ENCODE measurements at places on chromosomes 16 and 17. TPM values are rescaled to one million over a fixed set of nuclear protein-coding genes. Genes with fewer than 3 reads are reported as not detected.

Gene BMERB1
- 25.5 TPM for total RNA-seq

Gene SLC47A2
- total RNA-seq = not detected

Gene TBC1D3I
- 1.0 TPM for total RNA-seq

Gene BRICD5
- 0.10 TPM for total RNA-seq

Gene ZNF594
- 10.2 TPM for total RNA-seq

Gene KRT16
- total RNA-seq = 0.34 TPM

Gene COG7
- total RNA-seq = 30.5 TPM

DNA sequence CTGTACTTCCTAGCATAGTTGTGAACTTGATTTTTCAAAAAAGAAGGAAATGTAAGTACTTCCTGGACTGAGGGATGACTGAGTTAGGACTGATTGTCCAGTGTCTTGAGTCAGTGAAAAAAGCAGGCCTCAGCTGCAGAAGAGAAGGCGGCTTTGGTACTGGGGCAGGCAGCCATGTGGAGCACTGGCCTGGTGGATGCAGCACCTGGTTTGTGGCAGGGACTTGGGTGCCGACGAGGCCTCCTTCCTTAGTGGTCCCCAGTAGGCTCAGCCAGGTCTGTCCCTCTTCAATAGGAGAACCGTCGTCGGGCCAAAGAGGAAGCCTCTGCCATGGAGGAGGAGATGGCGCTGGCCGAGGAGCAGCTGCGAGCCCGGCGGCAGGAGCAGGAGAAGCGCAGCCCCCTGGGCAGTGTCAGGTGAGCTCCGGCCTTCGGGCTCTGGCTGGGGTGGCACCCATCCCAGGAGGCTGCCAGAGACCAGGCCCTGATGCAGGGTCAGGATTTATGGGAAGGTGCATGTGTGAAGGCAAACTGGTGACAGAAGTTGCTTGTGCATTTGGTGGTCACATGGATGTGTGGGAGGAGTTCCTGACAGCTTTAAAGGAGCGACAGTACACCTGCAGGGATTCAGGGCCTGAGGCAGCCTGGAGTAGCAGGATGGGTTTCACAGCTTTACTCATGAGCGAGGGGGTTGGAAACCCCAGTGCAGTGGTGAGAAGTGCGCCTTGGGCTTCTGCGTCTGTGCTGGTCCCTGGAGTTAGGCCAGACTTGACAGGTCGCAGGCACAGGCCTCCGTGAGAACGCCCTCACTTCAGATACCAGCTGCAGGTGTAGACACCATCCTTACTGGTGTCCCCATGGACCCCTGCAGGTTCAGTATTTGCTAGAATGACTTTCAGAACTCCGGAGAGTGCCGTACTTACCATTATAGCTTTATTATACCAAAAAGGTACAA is 17.3 kb downstream of the DHX38 start:
- no peak for DNase-seq

GRCh38 chr16:77613095-77613494 is 109.2 kb upstream of the NUDT7 start:
- peak; percentile 50 for DNase-seq

- DNase-seq = no peak
Observed at GRCh38 chr17:2418572-2418971, 17.7 kb upstream of the MNT start.

- peak; percentile 70 for DNase-seq
Observed at GRCh38 chr17:43784628-43785101, 4.4 kb downstream of the CFAP97D1 start.

DNA sequence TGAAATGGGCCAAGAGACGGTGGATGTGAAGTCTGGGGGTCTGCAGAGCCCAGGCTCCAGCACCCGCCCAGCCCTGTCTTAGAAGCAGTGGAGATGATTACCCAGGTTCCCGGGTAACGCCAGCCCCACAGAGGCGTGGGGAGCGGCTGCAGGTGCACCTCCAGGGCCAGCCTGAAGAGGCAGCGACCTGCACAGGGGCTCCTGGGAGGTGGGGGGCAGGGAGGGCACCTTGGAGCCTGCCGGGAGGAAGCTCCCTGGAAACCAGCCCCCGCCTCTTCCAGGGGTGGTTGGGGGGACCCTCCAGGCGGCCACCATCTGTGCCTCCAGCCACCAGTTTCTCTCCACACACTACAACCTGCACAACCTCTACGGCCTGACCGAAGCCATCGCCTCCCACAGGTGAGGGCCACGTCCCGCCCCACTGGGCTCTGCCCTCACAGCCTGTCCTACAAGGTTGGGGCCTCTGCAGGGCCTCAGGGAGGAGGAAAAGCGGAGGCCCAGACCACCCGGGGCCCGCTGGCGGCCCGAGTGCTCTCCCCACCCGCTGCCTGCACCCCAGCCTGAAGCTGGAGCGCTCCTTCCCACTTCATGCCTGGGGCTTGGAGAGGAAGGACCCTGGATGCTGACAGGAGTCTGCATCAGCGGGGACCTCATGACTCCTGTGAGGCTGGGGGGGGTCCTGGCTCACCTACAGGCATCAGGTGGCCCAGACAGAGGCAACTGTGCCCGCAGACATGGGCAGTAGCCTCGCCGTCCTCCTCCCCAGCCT is 10.5 kb downstream of the GAA start:
- DNase-seq = no peak

DNA sequence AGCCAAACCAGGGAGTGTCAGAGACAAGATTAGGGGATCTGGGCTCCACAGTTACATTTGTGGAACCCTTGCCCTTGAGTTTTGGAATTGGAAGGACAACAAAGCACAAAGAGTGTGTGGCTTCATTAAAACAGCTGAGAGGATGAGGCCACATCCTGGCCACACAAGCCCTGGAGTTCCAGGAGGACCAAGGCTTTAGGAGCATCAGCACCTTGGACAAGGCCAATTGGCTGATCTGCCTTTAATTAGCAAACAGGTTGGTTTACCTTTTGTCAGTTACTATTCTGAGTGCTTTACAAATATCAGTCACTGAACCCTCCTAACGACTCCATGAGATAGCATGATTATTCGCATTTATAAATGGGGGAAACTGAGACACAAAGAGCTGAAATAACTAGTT is 54.7 kb downstream of the SLC6A2 start:
- DNase-seq = no peak

DNA sequence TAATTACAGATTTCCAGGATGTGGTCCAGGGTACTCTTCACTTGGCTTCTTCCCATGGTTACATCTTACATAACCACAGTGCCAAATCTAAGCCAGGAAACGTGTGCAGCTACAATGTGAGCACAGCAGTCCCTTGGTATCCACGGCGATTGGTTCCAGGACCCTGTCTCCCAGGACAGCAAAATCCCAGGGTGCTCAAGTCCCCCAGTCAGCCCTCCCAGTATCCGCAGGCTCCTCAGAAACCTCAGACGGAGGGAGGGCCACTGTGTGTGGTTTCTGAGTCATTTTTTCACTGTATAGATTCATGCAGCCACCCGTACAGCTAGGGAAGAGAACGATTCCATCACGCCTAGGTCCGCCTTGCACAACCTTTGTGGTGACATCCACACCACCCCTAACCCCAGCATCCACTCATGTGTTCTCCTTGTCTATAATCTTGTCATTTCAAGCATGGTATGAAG is 11.1 kb upstream of the ATP2C2 start:
- DNase-seq = peak; percentile 88

- DNase-seq = no peak
Observed at GRCh38 chr17:40772101-40772500, at the start of gene KRT26. KRT26 (minus strand) TSS chr17:40772201; CDS start chr17:40772113, 88 bp downstream.

- peak; percentile 81 for DNase-seq
Observed at GRCh38 chr16:10729104-10730048, 14.3 kb upstream of the NUBP1 start.

GRCh38 chr16:19933740-19934139 is 49.1 kb upstream of the GPRC5B start:
- DNase-seq = no peak

DNA sequence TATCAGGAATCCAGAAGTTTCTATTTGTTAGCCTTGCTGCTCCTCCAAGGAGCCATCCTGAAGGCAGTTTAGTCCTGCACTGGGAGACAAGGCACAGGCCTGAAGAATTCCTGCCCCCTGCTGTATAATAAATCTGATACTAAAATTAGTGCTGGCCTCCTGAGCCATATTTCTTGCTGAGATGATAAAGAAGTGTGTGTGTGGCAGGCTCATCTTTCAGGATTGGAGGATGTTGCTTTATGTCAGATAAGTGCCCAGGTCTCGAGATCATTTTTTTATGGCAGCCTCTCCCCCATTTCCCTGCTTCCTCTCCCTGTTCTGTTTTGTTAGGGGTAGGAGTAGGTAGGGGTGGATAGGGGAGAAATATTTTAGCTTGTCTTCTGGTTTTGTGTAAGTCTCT is 26.0 kb downstream of the MSI2 start:
- DNase-seq = no peak

DNA sequence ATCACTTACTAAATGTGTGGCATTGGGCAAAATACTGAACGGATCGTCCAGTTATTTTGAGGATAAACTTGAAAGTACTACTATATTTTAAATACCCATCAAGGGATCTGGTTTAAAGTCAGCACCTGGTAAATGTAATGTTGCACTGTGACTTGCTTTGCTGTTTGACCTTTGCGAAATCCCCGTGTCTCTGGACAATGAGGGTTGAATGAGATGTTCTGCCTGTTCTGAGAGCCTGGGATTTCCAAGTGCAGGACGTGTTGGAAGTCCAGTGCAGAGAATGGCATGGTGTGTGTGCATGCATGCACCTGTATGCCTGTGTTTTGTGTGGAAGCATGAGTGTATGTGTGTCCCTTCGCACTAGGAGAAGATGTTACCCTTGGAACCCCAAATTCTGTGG is 106.6 kb downstream of the N4BP1 start:
- DNase-seq = no peak

GRCh38 chr17:16019347-16019746 is 19.7 kb downstream of the TTC19 start:
- DNase-seq = no peak

- DNase-seq = no peak
Observed at GRCh38 chr16:84207879-84208278, 16.9 kb downstream of the ADAD2 start.

- no peak for DNase-seq
Observed at GRCh38 chr17:21268596-21269188, 15.5 kb upstream of the NATD1 start.

- peak; percentile 2 for DNase-seq
Observed at GRCh38 chr17:34519282-34519681, 60.1 kb upstream of the TMEM132E start.

DNA sequence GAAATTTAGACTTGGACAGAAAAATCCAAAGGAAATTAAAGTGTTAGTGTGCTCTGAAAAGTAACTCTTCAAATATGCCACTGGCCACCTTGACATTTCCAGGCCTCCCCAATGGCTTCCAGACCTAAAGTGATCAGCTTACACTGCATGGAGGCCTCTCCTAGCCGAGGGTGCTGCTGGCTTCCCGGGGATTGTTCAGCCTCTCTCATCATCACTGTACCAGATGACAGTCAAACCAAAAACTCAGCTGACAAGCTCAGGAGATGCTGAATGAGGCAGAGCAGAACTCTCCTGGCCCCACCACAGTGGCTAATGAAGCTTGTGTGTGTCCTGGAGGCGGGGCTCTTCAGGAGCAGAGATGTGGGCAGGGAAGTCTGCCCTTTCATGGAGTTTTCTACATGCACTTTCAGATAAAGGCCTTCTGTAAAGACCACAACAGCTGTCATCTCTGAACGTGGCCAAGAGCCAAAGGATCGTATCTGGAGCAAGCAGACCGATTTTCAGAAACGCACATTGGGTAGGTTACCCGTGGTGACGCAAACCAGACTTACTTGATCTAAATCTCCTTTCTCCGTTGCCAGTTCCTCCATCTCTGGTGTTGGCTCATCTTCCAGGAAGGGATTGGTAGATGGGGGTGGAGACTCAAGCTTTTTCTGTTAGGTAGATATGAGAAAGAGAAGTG is 113.3 kb downstream of the VPS53 start:
- DNase-seq = no peak

GRCh38 chr17:58097384-58098088 is 14.3 kb downstream of the DYNLL2 start:
- no peak for DNase-seq

- peak; percentile 53 for DNase-seq
Observed at GRCh38 chr16:17827313-17827712, 356.6 kb upstream of the XYLT1 start.

DNA sequence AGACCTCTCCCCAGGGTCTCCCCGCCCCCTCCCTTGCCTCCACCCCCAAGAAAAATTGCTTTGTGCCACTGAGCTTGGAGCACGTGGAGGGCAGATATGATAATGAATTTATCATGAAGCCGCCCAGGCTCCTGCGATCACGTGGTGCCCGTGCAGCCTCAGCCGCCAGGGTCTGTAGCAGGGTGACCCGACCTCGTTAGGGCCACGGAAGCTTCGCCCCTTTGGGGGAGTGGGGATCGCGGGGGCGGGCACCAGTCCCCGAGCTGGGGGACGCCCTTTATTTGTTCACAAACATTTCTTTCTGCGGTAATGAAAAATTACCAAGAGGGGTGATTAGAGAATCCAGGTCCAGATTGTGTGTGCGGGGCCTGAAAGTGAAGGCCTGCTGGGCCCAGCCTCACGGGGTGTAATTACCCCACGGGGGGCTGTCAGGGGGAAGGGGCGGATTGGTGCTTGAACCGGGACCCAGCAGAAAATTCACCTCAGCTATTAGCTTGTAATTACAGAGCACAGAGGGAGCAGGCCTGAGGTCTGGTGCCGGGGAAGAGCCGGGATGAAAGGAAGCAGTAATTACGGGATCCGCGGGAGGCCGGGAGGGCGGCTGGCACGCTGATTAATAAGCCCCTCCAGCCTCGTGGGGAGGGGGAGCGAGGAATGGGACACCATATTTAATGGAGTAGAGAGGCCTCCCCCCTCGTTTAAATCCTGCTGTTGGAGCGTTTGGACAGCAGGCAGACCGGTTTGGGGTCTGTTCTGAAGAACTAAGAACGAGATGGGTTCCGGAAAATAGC is 13.3 kb downstream of the GSE1 start:
- no peak for DNase-seq

- DNase-seq = no peak
Observed at GRCh38 chr17:73323409-73324159, 11.8 kb upstream of the CDC42EP4 start.

GRCh38 chr16:48300391-48300856 is 53.1 kb upstream of the ABCC11 start:
- no peak for DNase-seq

GRCh38 chr16:14564323-14564722 is 65.7 kb downstream of the PARN start:
- DNase-seq = no peak

- no peak for DNase-seq
Observed at GRCh38 chr17:31748881-31749280, 110.2 kb downstream of the COPRS start.

GRCh38 chr16:81539009-81539758 is 94.6 kb downstream of the CMIP start:
- DNase-seq = no peak

GRCh38 chr17:9408381-9408780 is 167.2 kb downstream of the STX8 start:
- DNase-seq = peak; percentile 74

GRCh38 chr16:87826798-87827587 is 42.3 kb downstream of the SLC7A5 start:
- DNase-seq = no peak

All from M059J (cell line).